ENCODE measurements at places on chromosomes 1 and 21.

DNA sequence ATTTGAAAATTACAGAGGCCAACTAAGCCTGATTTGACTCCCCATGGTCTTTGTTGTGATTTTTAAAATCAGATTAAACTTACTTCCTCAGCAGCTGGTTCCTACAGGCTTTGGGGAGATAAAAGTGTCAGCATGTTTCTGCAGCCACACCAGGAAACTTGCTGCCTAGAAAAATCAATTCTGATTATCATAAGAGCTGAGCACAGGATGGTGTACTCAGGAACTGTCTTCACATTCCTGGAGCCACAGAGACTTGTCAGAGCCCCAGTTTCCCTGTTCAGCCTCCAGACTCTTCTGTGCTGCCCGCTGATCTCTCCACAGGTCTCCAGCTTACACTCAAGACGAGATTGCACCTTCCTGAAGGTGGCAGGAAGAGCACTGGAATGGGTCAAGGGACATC lies 23.9 kb downstream of the RAB3B start:
- DNase-seq: no peak

DNA sequence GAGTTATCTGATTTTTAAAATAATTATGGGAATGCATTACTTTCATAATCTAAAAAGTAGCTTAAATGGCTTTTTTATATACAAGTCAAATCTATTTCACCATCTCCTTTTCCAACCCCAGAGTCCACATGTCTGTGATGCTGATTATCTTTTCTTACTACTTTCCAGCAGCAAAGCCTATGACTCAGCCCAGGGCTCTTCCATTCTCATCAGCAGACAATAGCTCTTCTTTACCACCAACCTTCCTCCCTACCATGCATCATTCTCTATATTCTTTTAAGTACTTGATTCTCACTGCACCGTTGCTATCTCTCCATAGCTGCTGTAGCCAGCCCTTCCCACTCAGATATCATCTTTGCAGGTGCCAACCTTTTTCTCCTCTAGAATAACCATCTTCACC lies 61.3 kb downstream of the OVGP1 start:
- peak; percentile 37 for DNase-seq

DNA sequence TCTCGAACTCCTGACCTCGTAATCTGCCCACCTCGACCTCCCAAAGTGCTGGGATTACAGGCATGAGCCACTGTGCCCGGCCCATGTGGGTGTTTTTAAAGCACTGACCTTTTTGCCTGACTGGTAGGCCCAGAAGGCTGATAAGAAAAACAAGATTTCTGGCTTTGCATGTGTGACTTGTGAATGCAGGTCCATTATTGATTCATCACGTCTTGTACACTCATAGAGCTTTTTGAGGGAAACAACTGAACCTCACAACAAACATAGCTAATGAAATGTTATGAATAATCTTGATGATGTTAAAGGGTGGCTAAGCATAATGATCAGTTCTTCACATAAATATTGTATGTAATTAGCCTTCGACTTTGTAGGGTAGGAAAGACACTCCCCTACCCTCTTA lies 140.9 kb upstream of the UBE2U start:
- no peak for DNase-seq

- no peak for DNase-seq
These were observed 83.3 kb upstream of the KCNJ15 start for GRCh38 chr21:38173276-38174035.

DNA sequence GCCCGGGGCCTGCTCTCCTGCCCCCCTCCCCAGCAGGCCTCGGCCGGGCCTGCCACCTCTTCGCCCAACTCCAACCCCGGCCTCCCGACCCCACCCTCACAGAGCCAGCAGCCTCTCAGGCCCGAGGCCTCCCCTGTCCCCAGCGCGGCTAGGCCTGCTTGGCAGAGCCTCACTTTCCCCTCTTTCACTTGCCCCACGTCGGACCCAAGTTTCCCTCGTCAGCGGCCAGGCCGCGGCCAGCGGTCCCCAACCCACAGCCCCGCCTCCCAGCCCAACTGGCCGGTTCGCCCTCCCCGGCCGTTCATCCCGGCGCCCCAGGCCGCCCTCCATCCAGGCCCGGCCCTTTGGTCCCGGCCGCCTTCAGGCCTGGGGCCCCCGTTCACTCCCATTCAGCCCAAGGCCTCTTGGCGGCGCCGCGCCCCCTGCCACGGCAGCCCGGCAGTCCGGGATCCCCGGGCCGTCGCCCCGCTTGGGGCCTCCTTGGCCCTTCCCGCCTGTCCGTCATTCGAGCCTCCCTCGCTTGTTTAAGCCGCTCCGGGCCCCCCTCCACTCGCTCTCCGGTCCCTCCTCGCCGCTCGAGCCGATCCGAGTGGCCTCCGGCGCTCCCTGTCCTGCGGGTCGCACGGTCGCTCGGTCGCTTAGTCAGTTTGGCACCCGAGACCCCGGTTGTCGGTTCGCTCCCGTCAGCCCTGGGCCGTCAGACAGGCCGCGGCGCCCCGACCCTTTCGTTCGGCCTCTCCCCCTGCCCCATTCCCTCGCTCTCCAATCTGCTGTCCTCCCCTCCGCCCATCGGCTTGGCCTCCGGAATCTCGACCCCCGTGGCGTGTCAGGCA lies 1.4 kb downstream of the LRRC41 start:
- DNase-seq: peak; percentile 53

DNA sequence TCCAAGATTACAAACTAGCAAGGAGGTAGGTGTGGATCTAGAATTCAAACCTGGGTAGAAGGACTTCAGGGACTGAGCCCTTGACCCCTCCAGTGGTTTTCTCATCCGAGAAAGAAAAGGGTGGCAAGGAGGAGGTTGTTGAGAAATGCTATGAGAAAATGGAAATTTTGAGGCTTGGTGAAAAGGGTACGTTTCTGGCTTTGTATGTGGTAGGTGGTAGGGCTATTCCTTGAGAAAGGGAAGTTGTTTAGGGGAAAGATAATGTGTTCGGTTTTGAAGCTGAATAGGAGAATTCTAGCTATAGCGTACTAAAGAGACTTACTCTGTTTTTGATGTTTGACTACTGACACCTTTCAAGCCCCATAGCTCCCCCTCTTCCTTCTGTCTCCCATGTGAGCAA lies 133.8 kb downstream of the CNIH3 start:
- DNase-seq: no peak

DNA sequence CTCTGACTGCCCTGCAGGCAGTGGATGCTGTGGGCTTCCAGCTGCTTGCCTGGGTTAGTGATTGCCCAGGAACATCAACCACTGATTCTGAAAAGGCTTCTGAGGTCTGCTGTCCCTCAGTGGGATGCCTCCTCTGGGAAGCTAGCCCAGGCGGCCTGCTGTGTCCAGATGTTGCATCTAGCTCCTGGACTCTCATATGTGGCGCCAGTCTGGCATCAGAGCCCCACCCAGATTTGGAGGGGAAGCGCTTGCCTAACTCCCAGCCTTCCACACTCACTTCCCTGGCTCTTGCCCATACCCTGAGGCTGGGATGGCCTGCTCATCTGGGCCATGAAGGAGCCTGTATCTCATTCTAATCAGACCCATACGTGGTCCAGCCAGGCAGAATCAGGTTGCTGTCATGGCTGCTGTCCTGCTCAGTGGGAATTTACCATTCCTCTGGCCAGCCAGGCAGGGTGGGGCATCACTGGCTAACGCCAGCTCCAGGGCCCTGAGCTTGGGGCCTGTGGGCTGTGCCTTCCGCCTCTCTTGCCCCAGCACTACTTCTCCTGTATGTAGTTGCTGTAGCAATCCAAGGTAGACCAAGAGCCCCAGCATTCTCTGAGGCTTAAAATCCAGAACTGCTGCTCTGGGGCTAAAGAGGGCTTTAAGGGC lies 4.1 kb downstream of the CSF1 start:
- peak; percentile 93 for DNase-seq

GRCh38 chr1:25529518-25530185 lies 13.8 kb upstream of the LDLRAP1 start:
- DNase-seq: no peak

DNA sequence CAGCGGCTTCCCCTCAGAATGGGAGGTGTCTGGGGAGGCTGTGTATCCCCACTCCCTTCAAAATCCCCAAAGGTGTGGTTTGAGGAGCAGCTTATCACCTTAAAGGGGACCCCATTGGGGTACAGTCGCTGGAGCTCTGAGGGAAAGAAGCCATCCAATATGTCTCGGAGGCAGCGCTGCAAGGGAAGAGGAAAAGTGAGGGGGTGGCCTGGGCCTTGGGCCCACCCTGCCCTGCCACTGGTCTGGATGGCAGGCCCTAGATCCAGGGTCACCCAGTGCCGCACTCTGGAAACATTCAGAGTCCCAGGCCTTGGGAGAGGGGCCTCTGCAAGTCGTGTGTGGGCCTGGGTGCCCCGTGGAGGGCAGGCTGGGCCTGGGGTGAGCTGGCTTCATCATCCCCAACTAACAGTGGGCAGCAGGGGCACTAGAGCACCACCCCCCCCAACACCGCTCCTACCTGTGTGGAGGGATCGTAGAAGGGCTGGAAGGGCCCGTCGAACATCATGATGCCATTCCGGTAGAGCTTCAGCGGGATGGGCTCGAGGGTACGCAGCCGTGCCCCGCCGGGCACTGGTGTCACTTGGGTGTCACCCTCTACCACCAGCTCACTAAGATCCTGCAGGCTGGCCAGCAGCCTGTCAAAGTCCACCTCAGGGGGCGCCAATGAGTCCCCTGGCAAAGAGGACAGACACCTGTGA lies 5.6 kb downstream of the SH3BGRL3 start:
- no peak for DNase-seq

- DNase-seq: no peak
These were observed 1.2 kb downstream of the IPO13 start for GRCh38 chr1:43947874-43948437.

GRCh38 chr1:187474336-187474735 lies 645.6 kb downstream of the PLA2G4A start:
- no peak for DNase-seq

DNA sequence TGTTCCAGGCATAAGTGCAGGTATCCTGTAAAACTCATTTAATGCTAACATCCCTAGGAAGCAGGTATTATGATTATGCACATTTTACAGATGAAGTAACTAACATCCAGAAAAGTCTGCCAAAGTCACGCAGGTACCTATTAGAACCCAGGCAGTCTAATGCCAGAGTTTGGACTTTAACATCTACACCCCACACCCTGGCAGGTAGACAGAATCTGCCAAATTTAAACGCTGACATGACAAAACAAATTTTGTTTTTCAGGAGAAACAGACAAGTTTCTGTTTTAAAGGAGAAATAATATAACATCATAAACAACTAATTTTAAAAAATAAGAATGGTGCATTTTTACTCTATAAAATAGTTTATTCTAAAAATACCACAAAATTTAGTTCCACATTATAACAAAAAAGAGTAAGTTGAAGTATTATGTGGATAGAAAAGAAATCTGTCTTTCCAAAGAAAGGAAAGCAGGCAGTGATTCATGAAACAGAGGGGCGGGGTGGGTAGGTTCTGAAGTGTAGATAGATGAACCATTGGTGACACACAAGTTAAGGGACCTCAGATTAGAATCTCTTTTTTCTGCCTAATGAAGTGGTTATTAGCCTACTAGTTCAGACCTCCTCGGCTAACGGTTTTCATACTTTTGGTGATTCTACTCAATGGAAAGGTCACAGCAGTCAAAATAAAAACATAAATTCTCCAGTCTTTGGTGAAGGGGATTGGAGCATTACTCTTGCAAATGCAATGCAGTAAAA lies 1.7 kb downstream of the ASPM start:
- DNase-seq: peak; percentile 14

- DNase-seq: peak; percentile 73
These were observed 42.5 kb upstream of the IL10 start for GRCh38 chr1:206814716-206815341.

DNA sequence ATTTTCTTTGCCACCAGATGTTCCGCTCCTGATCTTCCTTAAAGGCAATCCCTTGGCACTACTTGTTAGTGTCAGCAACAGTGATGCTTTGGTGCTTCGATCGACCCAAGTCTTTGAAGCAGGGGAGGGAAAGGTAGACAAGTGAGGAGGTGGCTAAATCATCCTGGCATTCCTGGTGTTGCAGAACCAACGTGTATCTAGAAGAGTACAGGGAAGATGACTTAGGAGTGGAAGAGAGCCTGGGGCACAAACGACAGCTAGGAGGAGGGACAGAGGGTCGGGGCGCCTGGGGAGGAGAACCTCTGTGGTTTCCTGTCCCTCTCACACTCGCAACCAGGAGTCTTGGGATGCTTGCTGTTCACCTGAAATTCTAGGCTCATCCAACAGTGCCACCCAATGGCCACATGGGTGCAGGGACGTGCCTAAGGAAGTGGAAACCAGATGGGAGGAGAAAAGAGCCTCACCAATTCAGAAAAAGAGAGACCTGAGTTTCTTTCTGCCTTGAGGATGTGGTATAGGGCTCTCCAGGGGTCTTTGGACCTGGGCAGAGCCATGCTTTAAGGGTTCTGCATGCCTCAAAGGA lies 9.5 kb upstream of the KCNA2 start:
- peak; percentile 65 for DNase-seq

GRCh38 chr1:172976222-172977041 lies 74.3 kb downstream of the TNFSF18 start:
- peak; percentile 67 for DNase-seq

GRCh38 chr1:115652236-115652788 lies 10.5 kb downstream of the VANGL1 start:
- DNase-seq: no peak

GRCh38 chr1:193540511-193540910 lies 354.1 kb upstream of the B3GALT2 start:
- DNase-seq: no peak

- DNase-seq: no peak
These were observed 13.0 kb upstream of the AHCYL1 start for GRCh38 chr1:109971559-109971958.

DNA sequence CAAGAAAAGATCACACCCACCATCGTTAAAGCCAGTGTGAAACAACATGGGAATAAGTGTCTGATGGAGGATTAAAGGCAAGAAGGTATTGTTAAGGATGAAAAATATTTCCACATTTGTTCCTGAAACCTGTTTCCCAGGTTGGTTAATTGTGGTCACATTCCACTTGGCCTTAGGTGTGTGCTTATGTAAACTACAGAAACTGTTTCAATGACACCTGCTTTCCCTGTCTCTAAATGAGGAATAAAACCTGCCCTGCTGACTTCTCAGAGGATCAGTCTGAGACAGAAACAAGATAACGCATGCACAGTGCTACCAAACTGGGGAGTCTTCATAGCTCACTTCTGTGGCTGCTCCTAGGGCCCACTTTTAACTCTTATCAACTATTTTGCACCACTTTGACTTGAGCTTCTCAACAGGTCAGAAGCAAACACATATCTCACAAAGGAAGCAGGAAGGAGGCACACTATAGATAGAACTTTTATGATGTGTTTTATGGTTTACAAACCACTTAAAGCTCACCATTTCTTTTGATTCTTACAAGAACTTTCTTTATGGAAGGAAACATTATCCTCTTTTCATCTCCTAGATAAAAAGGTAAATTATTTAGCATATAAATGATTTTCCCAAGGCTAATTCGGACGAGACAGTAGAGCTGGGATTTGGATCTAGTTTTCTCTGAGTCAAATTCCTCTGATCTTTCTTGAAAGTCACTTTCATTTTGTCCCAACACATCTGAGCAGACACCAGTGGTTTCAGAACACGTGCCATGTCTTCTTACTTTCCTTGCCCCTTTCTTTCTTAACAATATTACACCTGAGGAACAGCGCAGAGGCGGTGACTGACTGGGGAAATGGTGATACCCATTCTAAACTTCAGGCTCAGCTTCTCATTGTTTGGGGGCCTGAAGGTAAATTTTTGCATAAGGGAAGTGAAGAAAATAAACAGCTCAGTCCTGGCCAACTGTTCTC lies 33.4 kb downstream of the CYP2J2 start:
- DNase-seq: no peak

Measured in AG08395 (cell line).